ENCODE measurements at places on chromosomes 4 and X. TPM values are rescaled to one million over a fixed set of nuclear protein-coding genes. Genes with fewer than 3 reads are reported as not detected.

REELD1 gene
- not detected for total RNA-seq

RBM47 gene
- total RNA-seq, result 0.32 TPM

ZNF182 gene
- 2.7 TPM for total RNA-seq

PHKA2 gene
- 16.3 TPM for total RNA-seq

RHOXF1 gene
- total RNA-seq, result not detected

SPATA4 gene
- total RNA-seq, result not detected

ASMT gene
- total RNA-seq, result not detected

CORIN gene
- 0.16 TPM for total RNA-seq

P2RY8 gene
- not detected for total RNA-seq

MTNR1A gene
- total RNA-seq, result not detected

TKTL1 gene
- total RNA-seq, result not detected

PABPC5 gene
- total RNA-seq, result 1.6 TPM

UGT2A1 gene
- not detected for total RNA-seq

RGN gene
- 2.4 TPM for total RNA-seq

ADH1B gene
- 104 TPM for total RNA-seq

DNAAF6 gene
- not detected for total RNA-seq

PDGFRA gene
- total RNA-seq, result 529 TPM

MAOA gene
- 7.0 TPM for total RNA-seq

CT45A8 gene
- not detected for total RNA-seq

APOOL gene
- total RNA-seq, result 3.5 TPM

CT47B1 gene
- not detected for total RNA-seq

FOXR2 gene
- total RNA-seq, result not detected

Measured in bronchial smooth muscle cell (primary cell).